ENCODE measurements at places on chromosomes 6 and 20.

- no peak for DNase-seq
Measured at GRCh38 chr6:46010771-46011170, 4.9 kb downstream of the CLIC5 start.

GRCh38 chr6:144878577-144878976 lies 593.4 kb downstream of the UTRN start:
- DNase-seq: no peak

GRCh38 chr6:75230484-75231325 lies 12.9 kb downstream of the COX7A2 start:
- no peak for DNase-seq

DNA sequence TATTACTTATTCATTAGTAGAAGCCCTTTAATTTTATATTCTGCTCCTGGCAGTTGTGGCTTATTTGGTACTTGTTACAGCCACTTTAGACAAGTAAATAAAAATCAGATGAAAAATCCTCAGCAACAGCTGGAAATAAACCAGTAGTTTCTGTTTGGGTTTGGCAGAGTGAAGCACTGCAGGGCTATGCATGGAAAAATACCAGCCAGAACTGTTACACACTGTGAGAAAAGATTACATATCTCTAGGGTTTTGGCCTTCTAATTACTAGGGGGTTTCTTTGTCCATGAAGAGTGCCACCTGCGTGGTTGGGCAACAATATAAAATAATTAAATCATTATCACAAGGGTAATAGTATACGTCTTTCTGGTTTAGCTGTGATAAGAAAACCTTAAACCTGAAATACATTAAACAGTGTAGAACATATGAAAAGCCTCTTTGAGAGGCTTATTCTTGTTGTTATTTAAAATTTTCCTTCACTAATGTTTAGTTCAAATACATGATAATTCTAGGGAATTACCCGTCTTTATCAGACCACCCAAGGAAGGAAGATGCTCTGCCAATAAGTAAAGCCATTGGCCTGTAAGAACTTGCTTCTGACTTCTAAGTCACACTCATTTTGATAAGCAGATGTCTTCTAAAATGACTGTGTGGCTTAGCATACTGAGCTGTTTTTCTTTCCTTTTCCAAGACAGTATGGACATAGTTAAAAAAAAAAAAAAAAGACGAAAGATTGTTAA lies 320.0 kb upstream of the FLRT3 start:
- no peak for DNase-seq

- no peak for DNase-seq
Measured at GRCh38 chr6:157089851-157090250, 233.5 kb downstream of the TMEM242 start.

GRCh38 chr6:51908243-51908642 lies 179.2 kb downstream of the PKHD1 start:
- DNase-seq: no peak
